ENCODE measurements at places on chromosomes 5 and 9.

GRCh38 chr5:134634227-134634626 is 1.6 kb upstream of the SAR1B start:
- DNase-seq: no peak

DNA sequence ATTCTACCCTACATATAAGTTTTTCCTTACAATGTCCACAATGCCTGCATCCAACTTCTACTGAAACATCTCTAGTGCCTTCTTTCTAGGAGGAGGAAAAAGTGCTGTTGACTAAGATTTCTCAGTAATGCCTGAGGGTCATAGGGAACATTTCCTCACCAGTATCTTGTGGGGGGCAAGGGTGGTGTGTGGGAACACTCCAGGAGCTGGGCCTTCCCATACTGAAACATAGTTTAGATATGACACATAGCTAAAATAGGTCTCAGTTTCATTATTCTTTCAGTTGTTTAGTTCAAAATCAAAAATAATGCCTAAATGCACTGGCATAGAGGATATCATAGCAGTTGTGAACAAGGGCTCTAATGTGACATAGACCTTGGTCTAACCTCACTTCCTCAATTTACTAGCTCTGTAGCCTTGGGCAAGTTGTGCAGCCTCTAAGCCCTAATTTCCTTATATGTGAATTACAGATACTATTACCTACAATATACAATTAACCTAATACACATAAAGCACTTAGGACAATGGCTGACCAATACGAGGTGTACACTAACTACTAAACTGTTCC is 66.1 kb downstream of the HAPLN1 start:
- no peak for DNase-seq

GRCh38 chr9:34171753-34172535 is 6.9 kb upstream of the UBAP1 start:
- no peak for DNase-seq

DNA sequence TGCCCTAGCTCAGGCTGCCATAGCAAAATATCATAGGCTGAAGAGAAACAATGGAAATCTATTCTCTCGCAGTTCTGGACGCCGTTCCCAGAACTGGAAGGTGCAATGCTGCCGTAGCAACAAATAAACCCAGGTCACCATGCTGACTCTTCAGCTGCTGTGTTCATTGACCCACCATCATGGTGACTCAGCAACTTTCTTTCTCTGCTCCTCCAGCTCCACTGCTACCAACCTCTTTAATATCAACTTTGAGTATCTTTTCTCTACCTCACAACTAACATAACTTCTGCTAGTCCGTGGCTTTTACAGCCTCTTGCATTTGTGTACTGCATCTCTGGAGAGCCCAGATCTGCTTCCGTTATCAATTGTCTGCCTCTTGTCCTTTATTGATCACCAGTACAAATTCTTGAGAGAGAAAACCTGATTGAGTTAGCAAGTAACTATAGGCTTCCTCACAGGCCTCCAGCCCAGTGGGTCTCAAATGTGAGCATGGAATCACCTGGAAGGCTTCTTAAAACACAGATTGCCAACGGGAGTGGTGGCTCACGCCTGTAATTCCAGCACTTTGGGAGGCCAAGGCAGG is 47.3 kb upstream of the SLC30A5 start:
- DNase-seq: peak; percentile 23

GRCh38 chr9:135403733-135404450 is 75.7 kb upstream of the PPP1R26 start:
- DNase-seq: no peak

GRCh38 chr9:133774799-133775198 is 36.6 kb upstream of the SARDH start:
- DNase-seq: no peak

All from fibroblast of mammary gland (primary cell).